ENCODE measurements at places on chromosomes 2 and 18. TPM values are rescaled to one million over a fixed set of nuclear protein-coding genes. Genes with fewer than 3 reads are reported as not detected.

- no peak for DNase-seq
Measured at GRCh38 chr18:28804512-28805202, 627.7 kb upstream of the CDH2 start.

- no peak for DNase-seq
Measured at GRCh38 chr2:209685963-209686362, 85.7 kb upstream of the UNC80 start.

DNA sequence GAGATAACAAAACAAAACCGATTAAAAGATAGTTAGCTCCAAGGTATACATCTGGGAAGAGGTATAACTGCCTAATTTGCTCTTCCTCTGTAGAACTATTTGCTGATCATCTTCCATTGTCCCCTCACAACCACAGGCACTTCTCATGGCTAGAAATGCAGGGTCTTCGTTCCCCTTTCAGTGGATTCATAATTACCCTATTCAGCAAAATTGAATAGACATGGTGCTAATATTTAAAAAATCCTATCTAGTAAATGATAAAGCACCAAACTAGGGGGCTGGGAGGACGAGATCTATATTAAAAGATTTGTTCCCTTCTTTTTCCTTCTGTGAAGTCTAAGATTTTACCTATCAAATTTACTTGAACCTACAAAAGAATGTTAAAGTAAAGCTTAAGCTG, 30.8 kb upstream of the ADAM17 start:
- DNase-seq = no peak

DNA sequence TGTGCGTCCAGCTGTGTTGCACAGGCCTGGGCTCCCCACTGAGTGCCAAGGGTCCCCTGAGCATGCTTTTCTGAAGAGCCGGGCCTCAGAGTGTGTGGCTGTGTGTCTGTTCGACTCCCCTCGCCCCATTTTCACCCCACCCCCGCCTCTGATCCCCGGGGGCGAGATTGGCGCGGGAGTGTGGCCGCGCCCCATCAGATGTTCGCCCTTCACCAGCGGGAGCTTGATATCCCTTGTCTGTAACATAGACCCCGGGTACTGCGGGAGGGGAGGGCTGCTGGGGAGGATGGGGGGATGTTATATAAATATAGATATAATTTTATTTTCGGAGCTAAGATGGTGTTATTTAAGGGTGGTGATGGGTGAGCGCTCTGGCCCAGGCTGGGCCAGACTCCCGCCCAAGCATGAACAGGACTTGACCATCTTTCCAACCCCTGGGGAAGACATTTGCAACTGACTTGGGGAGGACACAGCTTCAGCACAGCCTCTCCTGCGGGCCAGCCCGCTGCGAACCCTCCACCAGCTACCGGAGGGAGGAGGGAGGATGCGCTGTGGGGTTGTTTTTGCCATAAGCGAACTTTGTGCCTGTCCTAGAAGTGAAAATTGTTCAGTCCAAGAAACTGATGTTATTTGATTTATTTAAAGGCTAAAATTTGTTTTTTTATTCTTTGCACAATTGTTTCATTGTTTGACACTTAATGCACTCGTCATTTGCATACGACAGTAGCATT, 1.5 kb downstream of the RHOB start:
- DNase-seq = no peak

GRCh38 chr18:8011906-8012305, 444.8 kb downstream of the PTPRM start:
- DNase-seq = no peak

DNA sequence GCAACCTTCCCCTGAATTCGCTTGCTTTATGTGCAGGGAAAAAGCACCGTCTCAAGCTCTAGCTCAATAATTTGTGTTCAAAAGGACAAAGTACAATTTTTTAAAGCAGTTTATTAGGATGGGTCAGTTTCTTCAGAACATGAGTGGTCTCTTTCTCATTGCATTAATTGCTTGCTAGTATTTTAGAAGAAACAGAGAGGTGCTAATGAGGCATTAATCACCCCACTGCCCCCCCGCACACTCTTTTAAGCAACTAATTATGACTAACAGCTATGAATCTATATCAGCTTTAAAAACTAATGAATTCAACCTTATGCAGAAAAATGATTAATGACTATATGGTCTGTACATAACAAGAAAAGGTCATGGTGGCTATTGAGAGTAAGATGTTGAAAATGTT, 262.1 kb upstream of the ST6GAL2 start:
- no peak for DNase-seq

DNA sequence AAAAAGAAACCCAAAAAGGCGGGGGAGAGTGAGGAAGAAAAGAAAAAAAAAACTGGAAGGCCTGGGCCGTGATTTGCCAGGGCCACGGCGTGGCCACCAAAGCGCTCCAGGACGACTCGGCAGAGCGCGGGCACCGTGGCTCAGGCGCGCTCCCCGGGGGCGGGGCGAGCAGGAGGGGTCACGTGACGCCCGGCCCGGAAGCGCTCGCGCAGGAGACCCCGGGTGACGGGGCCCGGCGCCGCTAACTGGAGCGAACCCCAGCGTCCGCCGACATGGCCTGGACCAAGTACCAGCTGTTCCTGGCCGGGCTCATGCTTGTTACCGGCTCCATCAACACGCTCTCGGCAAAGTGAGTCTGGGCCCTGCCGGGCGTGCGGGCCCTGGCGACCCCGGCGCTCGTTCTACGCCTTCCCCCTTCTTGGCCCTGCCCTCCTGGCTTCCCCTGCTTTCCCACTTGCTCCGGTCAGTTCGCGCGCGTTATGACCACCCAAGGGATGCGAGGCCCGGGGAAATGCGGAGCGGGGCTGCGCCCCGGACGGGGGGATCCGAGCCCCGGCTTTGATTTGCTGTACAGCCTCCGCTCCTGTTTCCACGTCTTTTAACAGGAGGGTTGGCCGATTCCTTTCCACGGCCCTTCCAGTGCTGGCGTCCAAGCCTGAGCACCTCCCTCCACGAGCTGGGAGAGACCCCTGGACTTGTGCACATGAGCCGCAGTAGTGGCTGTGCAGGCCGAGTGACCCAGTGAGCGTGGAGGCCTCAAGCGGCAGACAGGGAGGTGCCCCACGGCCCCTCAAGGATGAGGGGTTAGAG, at the start of gene SLC35F6:
Gene SLC35F6 (plus strand): TSS at position 207 of the 810 bp plus-strand sequence. CDS start 66 bp downstream, at position 273.
- DNase-seq = peak; percentile 82

GRCh38 chr18:35458677-35459441, 38.9 kb downstream of the INO80C start:
- no peak for DNase-seq

DNA sequence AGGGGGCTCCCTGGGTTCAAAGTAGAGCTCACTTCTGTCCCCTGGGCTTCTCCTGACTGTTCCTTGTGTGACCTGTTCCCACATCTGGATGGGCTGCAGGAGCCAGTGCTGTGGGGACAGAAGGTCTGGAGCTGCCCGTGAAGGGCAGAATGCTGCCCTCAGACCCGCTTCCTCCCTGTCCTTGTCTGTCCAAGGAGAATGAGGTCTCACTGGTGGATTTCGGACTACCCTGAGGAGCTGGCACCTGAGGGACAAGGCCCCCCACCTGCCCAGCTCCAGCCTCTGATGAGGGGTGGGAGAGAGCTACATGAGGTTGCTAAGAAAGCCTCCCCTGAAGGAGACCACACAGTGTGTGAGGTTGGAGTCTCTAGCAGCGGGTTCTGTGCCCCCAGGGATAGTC, 15.5 kb downstream of the EMX1 start:
- no peak for DNase-seq

GRCh38 chr2:159613091-159613490, 3.3 kb downstream of the BAZ2B start:
- DNase-seq = no peak

DNA sequence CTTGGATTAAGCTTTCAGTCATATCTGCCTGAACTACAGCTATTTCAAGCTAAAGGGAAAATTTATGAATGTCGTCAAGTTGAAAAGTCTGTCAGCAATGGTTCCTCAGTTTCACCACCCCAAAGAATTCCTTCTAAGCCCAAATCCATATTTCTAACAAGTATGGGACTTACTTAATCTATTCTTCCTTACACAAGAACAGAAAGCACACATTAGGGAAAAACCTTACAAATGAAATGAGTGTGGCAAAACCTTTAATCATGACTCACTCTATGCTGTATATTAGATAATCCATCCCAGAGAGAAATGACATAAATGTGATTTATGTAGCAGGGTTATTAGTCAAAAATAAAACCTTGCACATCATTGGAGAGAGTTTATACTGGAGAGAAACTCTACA, 78.9 kb downstream of the RAB31 start:
- DNase-seq = no peak

- DNase-seq = no peak
Measured at GRCh38 chr2:15965564-15966019, 25.2 kb downstream of the MYCN start.

DNA sequence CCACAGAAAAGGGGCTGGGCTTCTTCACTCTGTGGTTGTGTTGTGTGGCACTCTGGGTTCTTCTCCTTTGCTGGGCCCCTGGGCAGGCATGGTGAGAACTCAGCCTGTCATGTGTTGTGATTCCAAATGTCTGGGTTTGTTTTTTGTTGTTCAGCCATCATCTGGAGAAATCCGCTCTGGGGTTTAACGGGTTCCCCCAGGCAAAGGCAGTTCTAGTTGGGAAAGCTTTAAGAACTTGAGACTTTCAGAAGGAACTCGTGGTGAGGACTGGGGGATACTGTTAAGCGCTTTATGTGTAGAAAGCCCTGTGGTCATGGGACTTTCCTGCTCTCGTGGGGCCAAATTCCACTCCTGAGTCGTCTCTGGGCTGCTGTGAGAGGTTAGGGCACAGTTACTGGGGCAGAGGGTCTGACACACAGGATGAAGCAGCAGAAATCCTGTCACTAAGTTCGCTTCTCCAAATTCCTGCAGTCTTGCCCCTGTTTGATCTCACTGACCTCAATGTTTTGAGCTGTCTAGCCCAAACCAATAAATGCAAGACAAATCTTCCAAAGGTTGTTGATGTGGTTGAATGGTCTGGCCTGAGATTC, 87.7 kb downstream of the RAPGEF4 start:
- DNase-seq = no peak

DNA sequence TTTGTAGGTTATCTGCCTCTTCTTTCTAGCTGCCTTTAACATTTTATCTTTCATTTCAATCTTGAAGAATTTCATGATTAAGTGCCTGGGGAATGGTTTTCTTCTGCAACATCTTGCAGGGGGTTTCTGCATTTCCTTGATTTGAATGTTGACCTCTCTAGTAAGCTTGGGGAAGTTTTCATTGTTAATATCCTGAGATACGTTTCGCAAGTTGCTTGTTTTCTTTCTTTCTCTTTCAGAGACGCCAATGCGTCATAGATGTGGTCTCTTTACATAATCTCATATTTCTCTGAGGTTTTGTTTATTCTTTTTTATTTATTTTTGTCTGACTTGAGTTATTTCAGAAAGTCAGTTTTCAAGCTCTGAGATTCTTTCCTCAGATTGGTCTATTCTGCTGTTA, 225.7 kb downstream of the XIRP2 start:
- DNase-seq = no peak

DNA sequence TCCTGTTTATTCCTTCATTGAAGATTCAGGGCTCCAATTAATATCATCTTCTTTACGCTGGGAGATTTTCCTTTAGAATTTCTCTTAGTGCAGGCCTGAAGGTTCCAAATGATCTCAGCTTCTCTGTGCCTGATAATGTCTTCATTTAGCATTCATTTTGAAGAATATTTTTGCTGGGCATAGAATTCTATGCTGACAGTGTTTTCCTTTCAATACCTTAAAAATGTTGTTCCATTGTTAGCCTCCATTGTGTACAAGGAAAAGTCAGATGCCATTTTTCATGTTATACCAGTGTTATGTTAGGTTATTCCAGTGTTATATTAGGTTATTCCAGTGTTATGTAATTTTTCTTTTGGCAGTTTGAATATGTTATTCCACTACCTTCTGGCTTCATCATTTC, 14.9 kb upstream of the OR6B3 start:
- no peak for DNase-seq

DNA sequence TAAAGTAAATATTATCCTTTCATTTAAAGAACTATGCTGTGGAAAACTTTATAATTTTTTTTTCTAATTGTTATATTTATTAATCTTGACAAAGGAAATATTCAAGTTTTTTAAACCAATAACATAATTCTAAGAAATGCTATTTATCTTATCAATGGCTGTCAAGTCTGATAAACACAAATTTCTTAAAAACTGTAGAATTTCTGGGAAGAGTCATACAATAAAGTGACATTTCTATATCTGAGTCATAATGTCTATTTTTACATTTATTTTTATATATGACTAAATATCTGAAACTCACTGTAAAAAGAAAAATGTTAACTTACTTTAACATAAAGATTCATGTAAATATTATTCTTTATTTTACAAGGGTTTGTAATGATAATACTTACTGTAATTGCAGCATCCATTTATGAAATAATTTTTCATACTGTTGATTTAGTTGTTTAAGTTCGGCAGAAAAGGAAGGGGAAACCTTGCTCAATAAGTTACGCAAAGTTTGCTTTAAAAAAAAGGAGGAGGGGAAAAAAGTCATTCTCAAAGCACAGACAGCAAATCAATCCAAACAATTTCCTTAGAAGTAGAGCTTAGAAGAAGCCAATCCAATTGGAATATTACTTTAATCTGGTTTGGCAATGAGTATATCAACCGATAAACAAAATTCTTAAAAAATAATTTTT, 32.4 kb downstream of the ORC2 start:
- no peak for DNase-seq

GRCh38 chr18:57864615-57865121, 61.6 kb upstream of the ATP8B1 start:
- DNase-seq = no peak

- DNase-seq = no peak
Measured at GRCh38 chr2:60735496-60736250, 20.4 kb upstream of the PAPOLG start.

GRCh38 chr2:120257522-120257921, 4.9 kb downstream of the RALB start:
- DNase-seq = no peak

GRCh38 chr2:128750328-128751165, 431.9 kb upstream of the HS6ST1 start:
- DNase-seq = no peak

GRCh38 chr2:167510071-167510759, 621.9 kb downstream of the XIRP2 start:
- no peak for DNase-seq

GRCh38 chr2:6966446-6966940, 49.3 kb downstream of the RNF144A start:
- DNase-seq = no peak

DNA sequence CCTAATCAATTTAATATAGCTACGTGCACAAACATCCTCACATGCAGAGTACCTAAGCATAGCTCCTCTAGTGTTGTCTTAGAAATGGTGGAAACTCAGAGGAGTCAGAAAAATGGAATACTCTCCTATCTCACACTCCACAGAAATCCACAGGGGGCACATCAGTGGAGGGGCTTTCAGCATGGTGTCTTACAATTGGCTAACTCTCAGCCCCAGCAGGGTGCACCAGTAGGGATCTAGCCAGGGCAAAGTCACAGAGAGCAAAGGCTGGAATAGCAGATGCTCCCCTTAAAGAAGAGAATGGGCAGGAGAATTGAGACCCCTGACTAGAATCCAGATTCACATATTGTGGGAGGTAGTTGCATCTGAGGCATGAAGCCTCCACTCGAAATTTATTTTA, 135.7 kb downstream of the MAIP1 start:
- DNase-seq = no peak

MC4R gene
- polyA plus RNA-seq = 0.32 TPM

CCDC68 gene
- 6.9 TPM for polyA plus RNA-seq

RESP18 gene
- polyA plus RNA-seq = not detected

TACR1 gene
- 1.4 TPM for polyA plus RNA-seq

PLEKHH2 gene
- 64.8 TPM for polyA plus RNA-seq

LRP1B gene
- 0.55 TPM for polyA plus RNA-seq
